ENCODE measurements at places on chromosomes 3 and 15.

GRCh38 chr15:33476076-33476475 lies 165.3 kb downstream of the RYR3 start:
- no peak for DNase-seq

DNA sequence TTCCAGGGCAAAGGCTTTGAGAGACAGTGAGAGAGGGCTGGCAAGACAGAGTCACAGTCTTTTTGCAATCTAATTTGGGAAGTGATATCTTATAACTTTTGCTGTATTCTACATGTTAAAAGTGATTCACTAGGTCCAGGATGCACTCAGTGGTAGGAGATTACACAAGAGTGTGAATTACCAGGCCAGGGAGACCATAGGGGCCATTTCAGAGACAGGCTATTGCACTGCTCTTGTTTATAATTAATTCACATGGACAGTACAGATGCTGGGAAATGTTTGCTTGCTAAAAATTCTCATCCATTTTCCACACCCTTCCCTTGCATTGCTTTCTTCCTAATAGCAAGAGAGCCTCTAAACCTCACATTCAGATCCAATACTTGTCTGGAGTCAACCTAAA lies 22.6 kb upstream of the POMGNT2 start:
- no peak for DNase-seq

GRCh38 chr3:13879102-13879945 lies 547 bp downstream of the WNT7A start:
- no peak for DNase-seq

DNA sequence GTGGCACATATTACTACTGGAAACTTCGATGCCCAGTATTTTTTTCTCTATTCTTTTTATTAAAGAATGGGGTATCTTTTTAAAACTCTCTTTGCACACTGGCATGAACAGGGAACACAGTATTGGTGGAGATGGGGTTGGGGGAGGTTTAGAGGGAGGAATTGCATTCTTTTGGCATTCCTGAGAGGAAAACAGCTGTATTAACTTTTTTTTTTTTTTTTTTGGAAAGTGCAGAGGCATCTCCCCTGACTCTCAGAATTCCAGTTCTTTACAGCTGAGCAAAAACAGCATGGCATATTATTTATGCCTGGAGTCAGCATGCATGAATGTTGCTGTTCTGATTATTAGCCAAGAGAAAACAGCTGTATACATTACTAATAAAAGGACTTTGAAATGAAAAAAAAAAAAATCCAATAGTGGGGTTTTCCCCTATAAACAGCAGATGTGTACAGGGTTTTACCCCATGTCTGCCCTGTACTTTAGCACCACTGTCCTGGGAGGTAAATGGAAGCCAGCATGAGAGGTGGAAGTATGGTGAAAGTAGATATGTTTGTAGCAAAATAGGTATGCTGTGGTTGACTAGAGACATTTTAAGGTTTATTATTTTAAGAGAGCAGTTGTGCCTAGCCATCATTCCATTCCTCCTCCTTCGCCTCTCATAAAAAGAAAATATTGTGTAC lies 132.2 kb downstream of the FNDC3B start:
- DNase-seq = no peak

DNA sequence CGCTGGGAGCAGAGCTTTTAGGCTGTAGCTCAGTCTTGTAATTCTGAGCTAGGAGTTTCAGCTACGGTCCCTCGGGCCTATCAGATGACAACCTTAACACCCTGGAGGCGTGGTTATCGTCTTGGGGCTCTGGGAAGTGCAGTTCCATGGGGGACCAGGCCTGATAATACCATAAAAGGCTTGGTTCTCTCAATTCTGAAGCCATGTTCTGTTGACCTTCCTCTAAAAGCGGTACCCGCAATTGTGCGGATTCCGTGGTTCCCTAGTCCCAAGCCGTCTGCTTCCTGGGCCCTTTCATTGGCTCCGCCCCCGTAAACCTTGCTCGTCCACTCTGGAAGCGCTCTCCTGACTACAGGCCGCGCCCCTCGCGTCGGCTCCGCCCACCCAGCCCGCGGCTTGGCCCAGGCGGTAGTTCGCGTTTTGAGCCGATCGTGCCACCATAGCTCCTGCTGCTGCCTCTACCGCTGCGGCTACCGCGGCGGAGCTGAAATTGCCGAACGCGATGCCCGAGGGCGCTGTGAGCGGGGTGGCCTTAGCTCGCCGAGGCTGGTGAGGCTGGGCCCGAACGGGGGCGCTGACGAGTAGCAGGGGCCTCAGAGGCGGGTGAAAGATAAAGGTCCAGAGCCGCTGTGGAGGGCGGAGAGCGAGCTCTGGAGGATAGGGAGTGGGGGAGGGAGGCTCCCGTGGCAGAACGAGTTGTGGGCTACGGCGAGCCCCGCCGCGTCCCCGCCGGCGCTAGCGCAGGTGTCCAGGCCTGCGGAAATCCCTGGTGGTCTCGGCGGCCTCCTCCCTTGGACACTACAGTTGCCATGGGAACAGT lies at the start of gene MAPKBP1:
Gene MAPKBP1, plus strand, starts transcription at position 423 of the 820 bp plus-strand sequence. CDS start 792 bp downstream, outside the sequence.
- DNase-seq = peak; percentile 97

GRCh38 chr3:127566833-127567232 lies 23.7 kb downstream of the TPRA1 start:
- no peak for DNase-seq

GRCh38 chr3:133834621-133835417 lies 29.2 kb downstream of the SRPRB start:
- no peak for DNase-seq

DNA sequence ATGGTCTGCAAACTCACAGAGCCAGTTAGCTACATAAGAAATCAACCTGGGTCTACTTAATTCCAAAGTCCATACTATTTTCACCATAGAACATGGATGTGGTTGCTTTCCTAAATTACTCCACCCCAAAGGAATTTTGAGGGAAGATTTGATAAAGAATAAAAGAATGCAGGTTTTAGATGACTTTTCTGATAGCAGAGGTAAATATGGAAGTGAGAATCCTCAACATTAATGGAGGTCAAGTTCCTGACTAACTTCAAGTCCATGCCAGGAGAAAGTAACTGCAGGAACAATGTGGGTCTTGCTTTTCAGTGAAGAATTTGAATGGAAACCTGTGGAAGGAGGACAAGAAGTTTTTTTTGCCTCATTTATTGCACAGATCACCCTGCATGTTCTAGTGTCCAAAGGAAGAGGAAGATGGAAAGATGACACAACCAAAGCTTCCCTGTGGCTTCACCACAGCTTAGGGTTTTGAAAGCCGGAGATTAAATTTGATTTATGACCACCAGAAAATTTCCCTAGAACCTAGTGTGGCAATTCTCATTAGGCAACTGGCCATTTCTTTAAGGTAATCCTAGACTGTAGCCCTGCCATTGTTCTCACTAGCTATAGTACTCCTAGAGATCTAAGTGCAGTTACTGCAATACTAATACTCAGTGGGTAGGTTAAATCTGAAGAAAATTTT lies 429.7 kb downstream of the RAP2B start:
- no peak for DNase-seq

GRCh38 chr3:53651927-53652326 lies 157.5 kb downstream of the CACNA1D start:
- no peak for DNase-seq

DNA sequence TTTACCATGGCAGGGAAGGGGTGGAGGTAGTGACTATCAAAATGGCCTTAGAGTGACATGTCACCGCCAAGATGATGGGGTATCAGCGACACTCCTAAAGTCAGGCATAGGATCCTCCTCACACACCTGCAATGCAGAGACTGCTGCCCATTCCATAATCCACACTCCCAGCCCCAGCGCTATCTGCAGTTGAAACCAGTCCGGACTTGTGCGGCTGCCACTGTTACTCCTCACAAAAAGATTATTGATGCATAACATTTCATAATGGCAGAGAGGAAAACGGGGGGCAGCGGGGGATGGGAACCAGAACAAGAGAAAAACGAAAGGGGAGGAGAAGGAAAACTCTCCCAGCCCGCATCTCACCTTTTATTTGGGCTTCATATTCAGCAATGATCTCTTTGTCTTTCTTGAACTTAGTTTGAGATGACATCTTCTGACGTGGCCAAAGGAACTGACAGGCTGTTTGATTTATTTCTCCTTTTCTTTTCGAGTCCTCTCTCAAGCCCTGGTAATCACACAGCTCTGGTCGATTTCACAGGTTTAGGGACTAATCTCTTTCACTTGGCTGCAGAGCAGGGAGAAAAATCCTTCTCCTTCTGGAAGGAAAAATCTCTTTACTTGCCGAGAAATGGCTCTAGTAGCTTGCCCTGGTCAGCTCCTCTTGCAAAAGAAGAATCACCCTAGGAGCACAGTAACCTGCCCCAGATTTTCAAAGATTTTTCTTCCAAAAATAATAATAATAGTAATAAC lies 749 bp downstream of the SRGAP3 start:
- peak; percentile 24 for DNase-seq

Data from gastrocnemius medialis (tissue), 4 donors.